ENCODE measurements at places on chromosomes 12 and 14.

DNA sequence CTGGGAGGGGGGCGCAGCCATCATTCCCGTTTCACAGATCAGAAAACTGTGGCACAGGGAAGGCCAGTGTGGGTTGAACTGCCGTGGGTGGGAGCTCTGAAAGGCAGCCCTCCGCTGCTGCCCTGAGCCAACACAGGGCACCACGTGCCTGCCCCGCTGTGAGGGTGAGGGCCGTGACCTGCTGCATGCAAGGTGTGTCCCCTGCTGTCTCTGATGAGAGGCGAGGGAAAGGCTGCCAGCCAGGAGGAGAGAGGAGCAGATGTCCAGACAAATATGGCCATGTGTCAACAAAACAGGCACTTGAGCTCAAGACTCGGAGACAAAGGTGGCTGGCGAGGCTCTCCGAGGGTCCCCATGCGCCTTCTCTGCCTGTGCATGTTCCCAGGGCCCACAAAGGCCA is 108.8 kb downstream of the RBM19 start:
- DNase-seq, result peak; percentile 50

GRCh38 chr14:57058319-57058718 is 210.4 kb downstream of the EXOC5 start:
- DNase-seq, result no peak

DNA sequence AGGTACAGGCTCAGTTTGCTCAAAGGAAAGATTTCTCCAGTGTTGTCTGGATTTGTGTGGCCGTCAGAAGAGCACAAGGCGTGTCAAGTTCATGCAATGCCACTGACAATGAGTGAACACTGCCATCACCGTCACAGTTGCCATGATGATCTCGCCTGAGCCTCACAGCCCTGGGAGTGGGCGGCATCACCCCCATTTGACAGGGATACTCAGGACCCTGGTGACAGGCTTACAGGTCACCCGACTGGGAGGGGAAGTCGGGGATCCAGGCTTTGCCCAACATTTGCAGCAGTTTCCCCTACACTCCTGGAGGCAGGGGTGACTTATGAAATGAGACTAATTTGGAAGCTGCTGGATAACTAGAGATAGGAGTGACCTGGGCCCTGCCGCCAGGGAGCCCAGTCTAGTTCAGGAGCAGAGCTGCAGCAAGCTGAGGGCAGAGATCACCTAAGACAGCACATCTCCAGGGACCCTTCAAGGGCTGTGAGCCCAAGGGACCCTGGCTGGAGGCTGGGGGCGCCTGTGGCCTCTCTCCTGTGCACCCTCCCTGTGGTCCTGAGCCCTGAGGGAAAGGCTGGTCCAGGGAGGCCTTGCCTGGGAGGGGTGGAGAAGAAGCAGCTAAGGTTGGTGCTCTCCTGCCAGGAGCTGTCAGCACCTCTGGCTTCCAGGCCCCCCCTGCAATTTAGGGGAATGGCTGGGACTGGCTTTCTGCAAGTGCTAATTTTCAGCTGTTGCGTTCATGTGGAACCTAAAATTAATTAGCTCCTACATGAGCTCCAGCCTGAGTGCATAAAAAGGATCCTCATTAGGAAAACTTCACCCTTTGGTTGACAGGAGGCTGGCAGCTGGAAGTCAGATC is 32.4 kb upstream of the BEGAIN start:
- no peak for DNase-seq

- DNase-seq, result peak; percentile 5
Measured at GRCh38 chr12:63066782-63067181, 84.2 kb downstream of the AVPR1A start.

DNA sequence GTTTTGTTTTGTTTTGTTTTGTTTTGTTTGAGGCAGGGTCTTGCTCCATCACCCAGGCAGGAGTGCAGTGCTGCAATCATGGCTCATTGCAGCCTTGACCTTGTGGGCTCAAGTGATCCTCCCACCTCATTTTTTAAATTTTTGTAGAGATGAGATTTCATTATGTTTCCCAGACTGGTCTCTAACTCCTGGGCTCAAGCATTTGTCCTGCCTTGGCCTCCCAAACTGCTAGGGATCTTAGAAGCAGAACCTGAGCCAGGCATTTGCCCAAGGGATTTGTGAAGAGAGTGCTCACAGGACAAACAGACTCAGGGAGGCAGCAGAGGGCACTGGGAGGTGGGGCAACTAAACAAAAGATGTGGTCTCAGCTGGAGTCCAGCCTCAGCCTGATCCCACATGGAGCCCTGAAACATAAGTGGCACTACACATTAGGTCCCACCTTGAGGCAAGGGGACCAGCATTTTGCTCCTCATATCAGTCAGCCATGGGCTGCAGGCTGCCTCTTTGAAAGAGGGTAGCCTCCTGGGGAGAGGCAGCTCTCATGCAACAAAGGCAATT is 86.2 kb upstream of the CMKLR1 start:
- DNase-seq, result no peak

GRCh38 chr12:127399451-127399850 is 867.5 kb upstream of the TMEM132C start:
- no peak for DNase-seq

DNA sequence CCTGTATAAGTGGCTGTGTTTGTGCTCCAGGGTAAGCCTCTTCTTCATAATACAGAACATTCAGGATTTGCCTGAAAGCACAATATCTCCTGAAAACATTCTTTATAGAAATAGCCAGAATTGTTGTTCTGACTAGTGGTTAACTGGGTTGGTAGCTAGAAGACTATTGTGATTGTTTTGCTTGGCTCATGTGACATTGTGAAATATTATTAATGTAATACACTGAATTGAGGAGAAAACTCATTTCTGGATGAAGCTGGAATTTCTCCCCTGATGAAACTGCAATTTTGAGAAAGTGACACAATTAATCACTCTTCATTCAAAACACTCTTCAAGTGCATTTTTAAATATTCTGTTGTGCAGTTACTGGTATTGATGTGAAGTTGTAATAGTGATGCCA is 172.3 kb upstream of the PTPRQ start:
- no peak for DNase-seq

- DNase-seq, result no peak
Measured at GRCh38 chr12:90543374-90543773, 411.6 kb downstream of the CCER1 start.

- DNase-seq, result no peak
Measured at GRCh38 chr12:123799227-123799626, 37.1 kb downstream of the DNAH10 start.

DNA sequence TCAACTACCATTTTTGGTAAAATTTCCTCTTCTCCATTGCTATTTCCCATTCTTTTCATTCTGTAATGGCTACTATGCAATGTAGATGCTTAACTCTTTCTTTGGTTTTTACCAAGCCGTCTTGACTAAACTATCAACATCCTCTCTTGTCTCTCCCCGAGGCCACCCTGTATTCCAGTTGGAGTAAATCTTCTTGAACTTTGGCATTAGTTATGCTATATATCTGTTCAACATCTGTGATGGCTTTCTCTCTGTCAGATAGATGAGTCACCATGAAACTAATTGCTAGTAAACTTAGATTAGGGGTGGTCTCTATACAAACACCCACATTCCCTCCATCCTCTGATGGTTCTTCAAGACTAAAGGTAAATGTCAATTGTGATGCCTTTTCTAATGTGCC is 63.4 kb downstream of the LMO3 start:
- DNase-seq, result no peak

GRCh38 chr12:84912198-84913128 is at the start of gene SLC6A15:
TSS of gene SLC6A15 (minus strand) at chr12:84912799. CDS start at chr12:84892120, 20,679 bp downstream.
- DNase-seq, result peak; percentile 65

DNA sequence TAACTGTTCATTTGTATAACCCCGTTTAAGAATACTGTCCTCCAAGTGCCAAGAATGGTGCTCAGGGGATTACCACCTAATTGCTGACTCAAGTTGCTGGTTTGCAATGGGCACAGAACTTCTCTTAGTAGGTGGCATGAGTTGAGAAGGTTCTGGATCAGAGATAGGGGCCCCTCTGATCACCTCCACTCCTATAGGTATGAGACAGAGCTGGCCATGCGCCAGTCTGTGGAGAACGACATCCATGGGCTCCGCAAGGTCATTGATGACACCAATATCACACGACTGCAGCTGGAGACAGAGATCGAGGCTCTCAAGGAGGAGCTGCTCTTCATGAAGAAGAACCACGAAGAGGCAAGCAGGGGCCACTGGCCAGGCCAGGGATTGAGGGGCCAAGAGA is 1.6 kb downstream of the KRT18 start:
- no peak for DNase-seq

DNA sequence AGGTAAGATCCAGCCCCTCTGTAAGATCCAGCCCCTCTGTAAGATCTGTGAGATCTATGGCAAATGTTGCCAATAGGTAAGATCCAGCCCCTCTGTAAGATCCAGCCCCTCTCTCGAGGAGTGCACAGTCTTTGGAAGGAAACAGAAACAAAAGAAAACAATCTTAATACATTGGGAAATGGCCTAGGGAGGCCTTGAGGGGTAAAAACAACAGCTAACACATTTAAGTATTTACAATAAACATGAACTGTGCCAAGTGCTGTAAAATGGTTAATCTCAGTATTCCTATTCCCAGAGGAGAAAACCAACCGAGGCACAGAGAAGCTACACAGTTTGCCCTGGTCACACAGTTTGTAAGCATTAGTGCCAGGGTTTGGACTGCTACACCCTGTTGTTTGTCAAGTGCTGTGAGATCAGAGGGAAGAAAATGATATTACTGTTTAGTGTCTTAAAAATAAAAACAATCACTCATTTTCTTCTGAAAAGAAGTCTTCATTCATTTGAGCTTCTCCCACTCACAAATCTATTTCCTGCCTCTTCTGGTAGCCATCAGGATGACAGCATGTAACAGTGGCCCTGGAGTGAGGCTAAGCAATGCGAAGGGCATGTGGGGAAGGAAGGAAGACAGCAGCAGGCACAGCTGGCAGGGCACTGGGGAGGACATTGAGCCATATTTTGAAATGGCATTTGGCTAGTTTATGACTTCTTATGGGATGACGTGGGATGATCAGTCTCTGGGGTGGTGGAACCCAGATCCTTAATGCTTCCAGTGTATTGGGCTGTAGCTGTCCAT is 118.7 kb upstream of the PTPRQ start:
- DNase-seq, result no peak

GRCh38 chr14:100826391-100827100 is 628 bp downstream of the MEG3 start:
- DNase-seq, result no peak

DNA sequence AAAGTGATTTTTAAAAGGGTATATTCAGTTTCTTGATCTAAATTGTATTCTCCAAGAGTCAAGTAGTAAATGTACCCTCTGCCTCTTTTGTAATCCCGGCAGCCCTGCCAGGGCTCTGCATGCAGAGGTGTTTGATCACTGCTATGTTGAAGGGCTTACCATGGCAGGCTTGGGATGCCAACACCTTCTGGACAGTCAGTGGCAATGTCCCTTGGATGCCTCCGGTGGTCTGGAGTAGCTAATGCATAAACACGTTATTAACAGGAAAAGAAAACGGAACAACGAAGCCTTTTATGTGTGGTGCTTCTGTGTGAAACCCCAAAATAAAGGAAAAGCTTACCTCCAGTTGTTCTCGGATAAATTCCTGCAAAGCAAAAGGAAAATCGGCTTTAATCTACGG is 19.9 kb downstream of the EIF2B2 start:
- no peak for DNase-seq

GRCh38 chr12:3634348-3634747 is 118.6 kb downstream of the CRACR2A start:
- no peak for DNase-seq

GRCh38 chr12:93602897-93603668 is 30.6 kb downstream of the SOCS2 start:
- no peak for DNase-seq

DNA sequence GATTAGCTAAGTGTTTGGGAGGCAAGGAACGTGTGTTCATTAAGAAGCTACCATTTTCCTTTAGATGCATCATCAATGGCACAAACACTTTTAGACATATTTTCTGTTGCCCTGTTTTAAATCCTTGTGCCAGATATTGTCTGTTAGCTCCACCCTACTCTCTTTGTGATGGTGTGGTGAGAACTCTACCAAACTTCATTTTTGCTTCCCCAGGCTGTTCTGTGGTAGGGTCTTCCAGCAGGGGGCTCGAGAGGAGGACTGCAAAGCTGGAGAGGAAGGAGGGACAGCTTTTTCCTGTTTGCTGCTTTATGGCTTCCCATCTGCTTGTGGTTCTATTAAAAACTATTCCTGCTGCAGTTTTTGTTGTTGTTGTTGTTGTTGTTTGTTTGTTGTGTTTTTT is 23.8 kb upstream of the STRAP start:
- DNase-seq, result no peak

GRCh38 chr12:118350908-118351559 is 21.7 kb downstream of the TAOK3 start:
- no peak for DNase-seq

DNA sequence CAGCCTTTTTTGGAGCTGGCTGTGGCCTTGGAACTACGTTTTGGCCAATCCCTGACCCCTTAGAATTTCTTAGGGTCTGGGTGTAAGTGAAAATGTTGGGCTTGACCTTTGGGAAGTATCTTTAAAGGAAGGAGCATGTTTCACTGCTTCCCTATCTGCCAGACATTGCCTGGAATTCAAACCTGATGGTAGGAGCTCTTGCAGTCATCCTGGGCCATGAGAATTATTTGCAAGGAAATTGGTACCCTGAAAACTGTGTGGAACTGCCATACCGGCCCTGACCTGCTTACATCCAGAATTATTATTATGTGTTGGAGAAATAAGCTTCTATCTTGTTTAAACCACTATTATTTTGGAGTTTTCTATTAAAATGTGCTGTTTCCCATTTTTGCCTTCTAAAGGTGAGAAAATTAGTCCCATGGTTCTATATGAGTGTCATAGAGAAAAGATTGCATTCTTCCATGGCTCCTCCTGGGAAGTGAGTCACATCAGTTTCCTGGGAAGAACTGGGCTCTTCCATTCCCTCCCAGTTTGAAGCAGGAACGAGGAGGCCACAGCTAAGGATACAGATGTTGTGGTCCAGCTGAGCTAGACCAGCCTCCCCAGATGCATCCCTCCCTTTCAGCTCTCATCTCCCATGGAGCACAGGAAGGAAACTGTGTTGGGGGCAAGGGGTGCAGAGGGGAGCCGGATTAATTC is 9.5 kb upstream of the PGF start:
- DNase-seq, result no peak

- DNase-seq, result no peak
Measured at GRCh38 chr14:105467249-105467941, 7.2 kb upstream of the CRIP2 start.

DNA sequence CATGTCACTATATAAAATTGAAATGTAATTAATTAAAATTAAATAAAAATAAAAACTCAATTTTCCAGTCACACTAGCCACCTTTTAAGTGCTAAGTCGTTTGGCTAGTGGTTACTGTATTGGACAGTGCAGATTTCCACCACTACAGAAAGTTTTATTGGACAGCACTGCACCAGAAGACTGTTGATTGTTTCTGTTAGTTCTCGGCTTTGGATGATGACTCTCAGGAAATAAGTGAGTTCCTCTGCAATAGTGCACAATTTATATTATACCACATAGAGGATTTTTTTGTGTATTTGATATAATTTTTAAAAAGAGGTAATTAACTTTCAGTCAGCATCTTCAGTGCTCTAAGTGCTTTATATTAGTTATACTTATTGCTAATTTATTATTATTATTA is 52.7 kb downstream of the FAR2 start:
- no peak for DNase-seq

GRCh38 chr12:52066346-52067080 is 3.3 kb upstream of the ATG101 start:
- DNase-seq, result peak; percentile 8
